ENCODE measurements at places on chromosomes 13 and 19.

DNA sequence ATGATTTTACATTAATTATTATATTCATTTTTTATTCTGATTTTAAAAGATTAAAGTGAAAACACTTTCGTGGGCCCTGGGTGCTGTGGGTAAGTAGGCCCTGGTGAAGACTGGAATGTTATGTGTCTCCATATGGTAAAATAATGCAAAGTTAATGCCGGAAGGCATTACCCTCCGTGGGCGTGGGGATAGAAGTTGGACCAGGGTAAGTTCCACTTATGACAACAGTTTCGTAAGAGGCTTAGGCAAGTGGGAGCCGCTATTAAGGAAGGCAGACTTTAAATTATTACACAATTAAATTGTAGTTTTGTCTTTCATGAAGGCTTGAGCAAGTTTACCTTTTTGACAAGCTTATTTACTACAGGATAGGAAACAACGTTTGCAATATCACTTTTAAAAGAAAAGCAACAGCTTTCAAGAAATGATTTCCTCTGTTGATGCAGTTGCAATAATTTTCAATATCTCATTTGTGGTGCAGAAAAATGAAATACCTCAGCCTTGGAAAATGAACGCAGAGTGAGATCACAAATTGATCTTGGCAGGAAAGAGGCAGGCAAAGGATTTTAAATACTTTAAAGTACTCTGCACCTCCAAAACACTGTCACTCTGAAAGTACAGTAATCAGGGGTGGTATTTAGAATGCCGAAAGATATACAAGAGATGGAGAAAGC, 310.6 kb downstream of the DCT start:
- no peak for DNase-seq

- no peak for DNase-seq
These were observed 1.7 kb downstream of the PLEKHA4 start for GRCh38 chr19:48866692-48867091.

DNA sequence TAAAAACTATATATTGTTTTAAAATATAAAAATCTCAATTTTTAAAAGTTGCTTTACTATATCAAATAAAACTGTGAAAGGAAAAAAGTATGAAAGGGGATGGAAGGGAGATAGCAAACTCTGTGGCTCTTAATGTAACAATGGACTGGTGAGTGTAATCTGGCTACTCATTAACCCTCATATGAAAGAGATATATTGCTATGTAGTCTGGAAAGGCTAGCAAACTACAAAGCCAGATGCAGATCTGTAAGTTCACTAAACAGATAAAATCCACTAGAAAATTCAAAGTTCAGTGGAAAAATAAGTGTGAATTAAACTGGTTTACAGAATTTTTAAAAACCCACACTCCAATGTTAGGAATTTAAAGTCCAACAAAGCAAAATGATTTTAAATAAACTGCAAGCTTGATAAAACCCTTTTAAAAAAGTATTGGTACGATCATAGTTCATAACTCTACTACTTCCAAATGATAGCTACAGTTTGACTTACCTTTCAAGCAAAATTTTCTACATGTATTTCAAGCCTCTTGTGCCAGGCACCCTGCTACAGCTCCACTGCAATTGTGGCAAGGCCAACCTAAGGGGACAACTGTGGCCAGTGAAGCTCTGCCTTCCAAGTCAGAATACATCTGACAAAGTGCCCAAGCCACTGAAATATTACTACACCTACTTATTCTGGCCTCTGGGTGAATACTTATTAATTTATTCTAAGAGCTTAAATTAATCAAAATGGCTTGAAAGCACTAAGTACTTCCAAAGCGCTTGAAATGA, 647 bp upstream of the ELF1 start:
- no peak for DNase-seq

DNA sequence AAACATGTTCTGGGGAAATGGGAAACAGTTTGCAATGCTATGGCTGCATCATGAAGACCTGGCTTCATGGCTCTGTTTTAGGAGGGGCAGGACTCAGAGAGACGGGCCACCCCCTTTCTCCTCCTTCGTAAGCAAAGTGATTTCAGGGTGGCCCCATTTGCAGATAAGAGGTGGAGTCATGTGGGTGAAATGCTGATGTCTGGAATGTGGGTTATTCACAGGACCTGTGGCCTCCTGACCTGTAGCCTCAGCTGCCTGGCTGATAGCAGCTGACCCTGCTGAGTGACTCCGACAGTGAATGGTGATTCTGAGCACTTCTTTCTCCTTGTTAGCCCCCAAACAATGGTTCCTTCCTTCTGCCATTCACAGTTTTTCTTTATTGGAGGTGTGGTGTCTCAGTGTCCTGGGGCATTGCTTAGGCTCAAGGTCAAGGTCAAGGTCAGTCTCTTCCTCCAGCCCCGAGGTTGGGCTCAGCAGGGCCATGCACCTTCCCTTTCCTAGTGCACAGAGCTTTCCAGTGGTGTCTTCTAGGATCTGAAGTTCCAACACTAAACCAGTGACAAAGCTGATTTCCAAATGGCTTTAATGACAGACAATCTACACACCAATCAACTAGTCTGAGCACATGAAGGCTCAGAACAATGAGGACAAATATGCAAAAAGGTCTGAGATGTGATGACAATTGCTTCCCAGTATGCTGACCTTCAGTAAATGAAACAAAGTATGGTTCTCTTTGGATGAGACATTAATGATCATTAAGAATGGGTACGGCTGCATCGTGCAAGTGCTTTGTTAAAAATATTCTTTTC, 49.6 kb upstream of the ANKRD10 start:
- no peak for DNase-seq

DNA sequence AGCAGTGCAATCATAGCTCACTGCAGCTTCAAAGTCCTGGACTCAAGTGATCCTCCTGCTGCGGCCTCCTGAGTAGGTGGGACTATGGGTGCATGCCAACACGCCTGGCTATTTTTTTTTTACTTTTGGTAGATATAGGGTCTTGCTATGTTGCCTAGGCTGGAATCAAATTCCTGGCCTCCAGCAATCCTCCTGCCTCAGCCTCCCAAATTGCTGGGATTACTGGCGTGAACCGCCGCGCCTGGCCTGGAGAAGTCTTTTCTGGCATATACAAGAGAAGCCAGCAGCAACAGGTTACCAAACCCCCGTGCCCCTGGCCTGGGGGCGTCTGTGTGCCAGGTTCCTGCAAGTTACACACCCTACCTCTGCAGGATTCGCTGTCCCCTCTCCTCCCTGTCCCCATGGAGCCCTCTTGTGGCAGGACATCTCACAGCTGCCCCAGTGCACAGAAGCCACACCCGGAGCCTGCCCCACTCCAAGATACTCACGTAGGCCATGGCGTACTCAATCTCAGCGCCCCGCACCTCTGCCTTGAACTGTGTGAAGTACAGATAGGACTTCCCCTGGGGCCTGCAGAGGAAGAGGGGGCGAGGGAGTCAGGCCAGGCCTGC, 9.9 kb downstream of the MYDGF start:
- peak; percentile 17 for DNase-seq

- DNase-seq = peak; percentile 13
These were observed 3.6 kb downstream of the AKAP11 start for GRCh38 chr13:42275506-42275905.
